ENCODE measurements at places on chromosomes 2 and 18.

- DNase-seq, result no peak
Measured at GRCh38 chr2:72198532-72199241, 51.0 kb upstream of the CYP26B1 start.

DNA sequence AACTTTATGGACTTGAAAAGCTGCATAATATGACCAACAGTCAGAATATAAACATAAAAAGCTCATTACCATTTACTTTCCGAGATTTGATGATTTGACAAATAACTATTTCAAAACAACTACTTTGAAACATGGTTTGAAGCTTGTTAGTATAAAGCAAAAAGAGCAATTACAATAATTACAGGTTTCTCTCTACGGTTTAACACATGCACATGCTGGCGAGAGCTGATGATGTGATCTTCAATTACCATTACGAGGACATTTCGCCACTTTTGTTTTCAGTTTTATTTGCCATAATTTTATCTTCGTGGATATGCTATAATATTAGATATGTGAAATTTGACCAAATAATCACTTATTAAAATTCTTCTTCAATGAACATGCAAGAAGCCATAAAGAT is 270.1 kb downstream of the TCF4 start:
- no peak for DNase-seq

- no peak for DNase-seq
Measured at GRCh38 chr18:43830947-43831346, 553.7 kb upstream of the SYT4 start.

- no peak for DNase-seq
Measured at GRCh38 chr2:134144081-134144596, 109.7 kb upstream of the MGAT5 start.

- DNase-seq, result no peak
Measured at GRCh38 chr2:30218814-30219213, 12.5 kb upstream of the LBH start.

GRCh38 chr18:59056706-59057492 is 82.8 kb upstream of the SEC11C start:
- no peak for DNase-seq

DNA sequence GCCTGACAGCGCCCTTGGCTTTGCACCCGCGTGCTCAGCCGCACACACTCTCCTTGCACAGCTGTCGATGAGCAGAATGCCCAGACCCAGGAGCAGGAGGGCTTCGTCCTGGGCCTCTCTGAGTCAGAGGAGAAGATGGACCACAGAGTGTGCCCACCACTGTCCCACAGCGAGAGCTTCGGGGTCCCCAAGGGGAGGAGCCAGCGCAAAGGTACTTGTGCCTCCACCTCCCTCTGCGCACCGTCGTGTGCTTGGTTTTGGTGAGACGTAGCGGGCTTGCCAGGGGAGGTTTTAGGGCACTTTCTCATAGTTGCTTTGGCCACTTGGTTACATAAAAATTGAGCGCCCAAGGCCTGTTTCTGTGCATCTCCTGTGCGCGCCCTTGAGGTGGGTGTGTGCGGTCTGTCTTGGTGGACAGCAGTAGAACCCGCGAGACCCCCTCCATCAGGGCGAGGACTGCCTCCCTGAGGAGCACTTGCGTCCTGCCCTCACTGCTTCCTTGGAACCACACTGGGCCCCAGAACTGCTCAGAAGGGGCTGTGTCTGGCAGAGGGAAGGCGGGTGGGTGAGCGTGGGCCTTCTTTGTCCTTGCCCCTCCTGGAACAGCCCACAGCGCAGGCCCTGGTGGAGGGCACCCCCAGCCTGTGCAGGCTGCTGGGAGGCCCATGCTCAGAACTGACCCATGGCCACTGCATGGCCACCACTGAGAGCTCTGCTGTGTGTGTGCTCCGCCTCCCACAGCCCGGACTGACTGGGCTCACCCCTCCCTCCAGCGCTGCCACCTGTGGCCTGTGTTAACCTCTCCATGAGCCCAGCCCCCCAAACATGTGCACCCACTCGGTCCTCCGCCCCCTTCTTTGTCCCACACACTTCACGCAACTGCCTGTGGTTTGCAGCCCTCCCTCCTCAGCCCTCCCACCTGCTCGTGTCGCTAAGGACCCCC is 95.9 kb downstream of the DGKD start:
- no peak for DNase-seq

DNA sequence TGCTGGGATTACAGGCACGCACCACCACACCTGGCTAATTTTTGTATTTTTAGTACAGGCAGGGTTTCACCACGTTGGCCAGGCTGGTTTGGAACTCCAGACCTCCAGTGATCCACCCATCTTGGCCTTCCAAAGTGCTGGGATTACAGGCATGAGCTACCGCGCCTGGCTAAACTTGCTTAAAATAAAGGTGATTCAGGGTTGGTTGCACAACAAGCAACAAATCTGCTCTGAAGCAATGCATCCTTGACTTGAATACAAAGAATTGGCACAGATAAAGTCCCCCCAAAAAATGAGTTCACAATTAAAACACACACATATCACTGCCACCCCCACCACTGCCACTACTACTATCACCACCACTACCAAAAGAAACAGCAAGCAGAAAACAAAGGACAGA is 34.9 kb downstream of the CCDC88A start:
- DNase-seq, result no peak

DNA sequence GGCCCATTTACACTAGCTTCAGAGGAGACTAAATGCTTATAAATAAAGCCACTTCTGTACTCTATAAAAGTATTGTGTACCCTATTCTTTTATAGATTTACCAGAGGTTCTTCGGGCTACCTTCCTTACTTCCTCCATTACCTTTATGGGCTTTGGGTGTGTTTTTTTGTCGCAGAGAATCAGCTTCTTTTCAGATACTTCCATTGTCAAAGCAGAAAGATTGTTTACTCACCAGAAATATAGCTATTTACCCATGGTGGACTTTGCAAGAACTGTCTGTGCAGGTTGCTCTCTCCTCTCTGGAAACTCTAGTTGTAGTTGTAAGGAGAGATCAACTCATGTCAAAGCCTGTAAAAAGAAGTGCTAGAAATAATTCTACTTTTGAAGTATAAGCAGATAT is 14.8 kb downstream of the CCDC121 start:
- DNase-seq, result no peak

DNA sequence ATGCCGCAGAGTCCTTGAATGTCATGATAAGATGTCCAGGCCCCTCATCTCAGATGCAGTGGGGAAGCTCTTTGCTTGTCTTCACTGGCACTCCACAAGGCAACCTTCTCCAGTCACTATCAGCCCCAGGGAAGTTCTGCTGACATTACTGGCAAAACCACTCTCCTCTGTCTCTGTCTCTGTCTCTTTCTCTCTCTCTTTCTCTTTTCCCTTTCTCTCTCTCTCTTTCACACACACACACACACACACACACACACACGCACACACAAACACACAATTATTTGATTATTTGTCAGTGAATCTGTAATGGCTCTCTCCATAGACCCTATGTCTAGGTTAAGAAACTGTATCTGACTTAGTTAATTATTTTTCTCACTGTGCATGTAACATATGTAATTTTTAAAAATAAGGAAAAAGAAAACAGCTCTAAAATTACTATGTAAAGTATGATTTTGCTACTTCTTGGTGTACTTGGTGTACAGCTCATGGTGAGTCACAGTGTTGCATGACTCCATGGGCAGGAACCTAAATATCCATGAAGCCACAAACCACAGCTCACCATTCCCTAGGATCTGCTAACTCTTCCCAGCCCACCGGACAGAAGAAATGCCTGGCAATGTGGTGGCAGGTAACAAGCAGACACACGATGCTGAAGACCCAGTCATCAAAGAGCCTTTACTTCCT is 594.9 kb upstream of the ID2 start:
- no peak for DNase-seq

DNA sequence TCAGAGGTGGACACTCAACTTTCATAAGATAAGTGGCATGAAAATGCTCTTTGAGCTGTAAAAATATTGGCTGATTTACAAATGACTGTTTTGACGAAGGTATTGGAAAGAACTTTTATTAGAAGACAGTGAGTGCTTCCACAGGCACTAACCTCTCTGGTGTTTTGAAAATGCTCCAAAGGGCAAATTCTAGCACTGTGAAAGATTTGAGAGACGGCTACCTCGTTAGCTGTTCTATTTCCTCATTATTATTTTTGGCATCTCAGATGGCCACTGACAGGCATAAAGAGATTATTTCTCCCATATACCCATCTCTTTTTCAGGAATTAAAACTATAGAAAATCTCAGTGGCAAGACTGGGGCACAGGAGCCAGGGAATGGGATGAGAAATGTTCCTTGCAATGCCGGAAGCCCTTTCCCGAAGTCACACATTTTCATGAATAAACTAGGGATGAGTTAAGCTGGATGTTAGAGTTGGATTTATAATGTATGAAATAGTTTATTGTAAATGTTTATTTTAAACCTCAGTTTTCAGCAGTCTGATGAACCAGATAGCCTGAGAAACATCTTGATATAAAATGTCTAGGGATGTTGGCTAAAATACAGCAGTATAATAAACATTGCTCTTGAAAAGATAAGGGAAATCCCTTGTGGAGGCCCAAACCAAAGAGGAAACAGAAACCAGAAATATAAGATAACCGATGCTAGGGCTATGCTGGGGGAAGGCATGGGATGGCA is 175.7 kb downstream of the ASB1 start:
- no peak for DNase-seq

GRCh38 chr2:192090911-192091310 is 103.8 kb downstream of the TMEFF2 start:
- DNase-seq, result no peak
